ENCODE measurements at places on chromosomes 13 and 19.

- DNase-seq, result no peak
These were observed 4.6 kb downstream of the FBXO17 start for GRCh38 chr19:38970664-38971532.

- DNase-seq, result no peak
These were observed 4.1 kb downstream of the C1QTNF9 start for GRCh38 chr13:24313439-24313838.

GRCh38 chr19:15136234-15136954, 29.2 kb downstream of the SYDE1 start:
- no peak for DNase-seq

DNA sequence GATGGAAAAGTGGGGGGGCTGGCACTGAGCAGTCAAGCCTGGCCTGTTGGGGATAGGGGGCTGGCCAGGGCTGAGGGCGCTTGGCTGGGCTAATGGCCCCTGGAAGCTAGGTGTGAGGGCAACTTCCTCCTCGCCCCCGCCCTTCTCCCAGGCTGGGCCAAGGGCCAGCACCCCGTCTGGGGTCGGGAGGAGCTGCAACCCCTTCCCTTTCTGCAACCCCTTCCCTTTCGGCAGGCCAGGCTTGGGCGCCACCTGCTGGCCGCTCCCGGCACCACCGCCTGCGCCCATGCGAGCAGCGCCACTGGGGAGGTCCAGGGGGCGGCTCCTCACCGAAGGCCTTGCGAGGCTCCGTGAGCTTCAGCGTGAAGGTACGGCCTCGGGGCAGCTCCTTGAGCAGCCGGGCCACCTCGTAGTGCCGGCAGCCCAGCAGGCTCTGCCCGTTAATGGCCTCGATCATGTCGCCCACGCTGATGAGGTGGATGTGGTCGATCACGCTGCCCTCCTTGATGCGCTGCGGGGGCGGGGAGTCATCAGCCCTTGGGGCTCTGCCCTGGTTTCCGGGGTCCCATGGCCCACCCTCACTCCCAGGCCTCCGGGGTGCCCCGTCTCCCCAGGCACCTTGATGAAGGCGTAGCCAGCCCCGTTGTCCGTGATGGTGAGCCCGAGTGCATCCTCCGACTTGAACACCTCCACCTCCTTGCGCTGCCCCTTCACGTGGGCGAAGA, 5.0 kb upstream of the PTGER1 start:
- DNase-seq, result peak; percentile 78

DNA sequence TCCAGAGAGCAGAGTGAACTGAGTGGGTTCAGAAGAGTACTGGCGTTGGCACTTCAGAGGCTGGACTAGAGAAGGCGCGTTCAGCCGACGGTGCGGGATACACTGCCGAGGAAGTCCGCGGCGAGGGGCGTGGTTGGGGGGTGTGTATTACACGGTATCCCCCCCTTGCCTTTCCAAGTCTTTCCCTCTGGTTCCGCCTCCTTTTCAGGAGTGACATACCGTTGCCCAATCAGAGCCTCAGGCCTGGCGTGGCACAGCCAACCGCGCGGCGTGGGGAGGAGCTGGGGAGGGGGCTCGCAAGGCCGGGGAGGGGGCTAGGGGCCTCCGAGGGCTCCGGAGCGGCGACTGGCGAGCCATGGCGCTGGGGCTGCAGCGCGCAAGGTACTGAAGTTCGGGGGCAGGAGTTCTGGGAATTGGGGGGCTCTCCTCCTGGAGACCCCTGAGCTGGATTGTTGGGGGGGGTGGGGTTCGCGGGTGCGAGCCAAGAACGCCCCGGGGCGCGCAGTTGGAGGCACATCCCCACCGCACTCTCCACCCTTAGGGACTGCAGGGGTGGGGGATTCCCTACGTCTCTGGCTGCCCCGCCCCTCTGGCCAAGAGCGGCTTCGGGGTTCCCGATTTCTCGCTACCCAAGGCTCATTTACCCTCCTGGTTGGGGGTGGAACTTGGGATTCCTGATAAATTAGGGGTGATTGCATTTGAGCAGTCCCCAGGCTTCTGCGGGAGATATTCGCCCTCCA, at the start of gene HIF3A:
TSS of gene HIF3A (plus strand) at position 321 of the 740 bp plus-strand sequence. CDS start at position 356, 35 bp downstream.
- DNase-seq, result no peak

DNA sequence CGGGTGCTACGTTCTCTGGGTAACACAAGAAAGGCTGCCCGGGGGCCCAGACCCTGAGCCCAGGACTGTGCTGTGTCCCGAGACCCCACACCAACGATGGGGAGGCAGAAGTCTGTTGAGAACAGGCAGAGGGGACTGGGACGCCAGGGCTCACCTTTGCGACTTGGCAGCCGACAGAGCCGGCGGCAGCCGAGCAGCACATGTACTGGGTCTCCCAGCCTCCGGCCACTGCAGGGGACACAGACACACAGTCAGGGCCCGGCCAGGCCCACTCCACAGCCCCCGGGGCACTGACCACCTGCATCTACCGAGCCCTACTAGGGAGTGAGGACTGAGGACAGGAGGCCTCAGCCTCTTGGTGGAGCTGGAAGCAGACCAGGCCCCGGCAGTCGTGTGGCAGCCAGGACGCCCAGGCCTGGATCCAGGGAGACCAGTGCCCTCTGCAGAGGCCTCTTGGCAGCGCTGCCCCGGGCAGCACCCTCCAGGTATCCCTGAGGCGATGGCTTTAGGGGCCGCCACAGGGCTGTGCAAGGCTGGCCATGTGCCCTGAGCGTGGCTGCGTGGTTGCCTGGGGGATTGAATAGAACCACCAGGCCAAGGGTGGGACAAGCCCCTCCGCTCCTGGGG, 5.6 kb upstream of the ATP8B3 start:
- DNase-seq, result no peak

DNA sequence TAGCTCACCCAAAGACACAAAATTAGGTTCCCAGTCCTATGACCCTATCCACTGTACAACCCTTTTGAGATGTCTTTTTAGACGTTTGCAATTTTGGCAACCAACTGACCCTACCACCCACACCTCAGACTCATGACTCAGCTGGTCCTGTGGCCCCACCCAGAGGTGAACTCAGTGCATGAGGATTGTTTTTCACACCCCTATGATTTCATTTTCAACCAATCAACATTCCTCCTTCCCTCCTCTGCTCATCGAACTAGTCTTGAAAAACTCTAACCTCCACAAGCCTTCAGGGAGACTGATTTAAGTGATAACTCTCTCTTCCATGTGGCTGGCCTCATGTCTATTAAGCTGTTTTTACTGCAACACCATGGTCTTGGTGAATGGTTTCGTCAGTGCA, 350.7 kb downstream of the UQCRFS1 start:
- DNase-seq, result no peak

DNA sequence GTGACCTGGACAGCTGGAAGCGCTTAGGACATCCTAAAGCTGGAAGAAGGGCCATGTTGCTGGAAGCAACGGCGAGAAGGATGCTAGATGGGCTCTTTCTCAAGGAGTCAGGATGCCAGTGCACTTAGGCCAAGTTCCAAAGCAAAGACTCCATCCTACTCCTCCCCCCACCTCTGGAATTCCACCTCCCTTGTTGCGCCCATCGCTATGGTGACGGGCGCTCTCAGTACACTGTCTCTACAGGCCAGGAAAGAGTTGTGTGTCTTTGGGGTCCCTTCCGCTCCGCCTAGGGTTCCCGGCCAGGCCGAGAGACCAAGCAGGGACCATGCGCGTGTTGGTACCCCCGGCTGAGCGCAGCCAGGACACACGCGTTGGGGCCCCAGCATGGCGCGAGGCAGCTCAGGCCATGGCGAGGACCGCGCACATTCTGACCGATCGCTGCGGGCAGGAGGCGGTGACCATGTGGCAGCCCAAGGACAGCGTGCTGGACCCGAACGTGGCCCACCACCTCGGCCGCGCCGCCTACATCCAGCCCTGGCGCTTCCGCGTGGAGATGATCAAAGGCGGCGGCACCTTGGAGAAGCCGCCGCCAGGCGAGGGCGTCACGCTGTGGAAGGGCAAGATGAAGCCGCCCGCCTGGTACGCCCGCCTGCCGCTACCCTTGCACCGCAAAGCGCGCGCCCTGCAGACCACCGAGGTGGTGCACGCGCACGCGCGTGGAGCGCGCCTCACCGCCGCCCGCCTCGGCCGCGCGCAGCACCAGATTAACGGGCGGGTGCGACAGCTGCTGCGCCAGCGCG, 31.0 kb upstream of the SLC1A6 start:
- DNase-seq, result no peak

- DNase-seq, result no peak
These were observed 35.2 kb downstream of the MBNL2 start for GRCh38 chr13:97257228-97257755.

DNA sequence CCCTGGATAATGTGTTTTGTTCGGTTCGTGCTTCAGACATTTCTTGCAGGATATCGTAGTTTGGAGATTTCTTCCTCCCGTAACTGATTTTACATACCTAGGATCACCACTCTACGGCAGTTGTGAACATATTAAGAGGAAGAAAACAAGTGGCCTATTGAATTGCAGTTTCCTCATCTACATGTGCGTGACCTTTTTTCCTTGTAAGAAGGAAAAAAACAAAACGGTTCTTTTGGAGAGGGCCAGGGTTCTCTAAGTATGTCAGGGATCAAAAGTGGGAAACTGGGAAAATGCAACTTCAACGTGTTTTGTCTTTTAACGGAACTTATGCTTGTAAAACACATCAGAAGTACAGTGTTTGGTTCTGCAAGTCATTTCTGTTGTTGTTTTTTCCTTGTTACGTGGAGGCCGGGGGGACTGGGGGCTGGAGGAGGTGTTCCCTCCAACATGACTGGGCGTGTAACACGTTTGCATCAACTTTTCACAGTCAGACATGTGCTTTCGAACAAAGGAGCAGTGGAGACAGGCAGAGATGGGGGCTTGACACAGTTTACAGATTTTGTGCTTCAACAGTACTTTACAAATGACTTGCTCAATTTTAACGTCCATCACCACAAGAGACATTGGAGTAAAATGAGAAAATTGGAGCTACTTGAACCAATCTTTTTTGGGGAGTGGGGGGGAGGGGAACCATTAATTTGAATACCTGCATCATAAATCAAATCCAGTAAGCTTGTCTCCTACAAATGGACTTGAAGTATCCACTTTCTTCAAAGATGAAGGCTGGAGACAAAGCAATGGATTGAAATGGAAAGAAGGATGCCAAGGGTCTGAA, 3.8 kb downstream of the ZC3H4 start:
- DNase-seq, result peak; percentile 68

DNA sequence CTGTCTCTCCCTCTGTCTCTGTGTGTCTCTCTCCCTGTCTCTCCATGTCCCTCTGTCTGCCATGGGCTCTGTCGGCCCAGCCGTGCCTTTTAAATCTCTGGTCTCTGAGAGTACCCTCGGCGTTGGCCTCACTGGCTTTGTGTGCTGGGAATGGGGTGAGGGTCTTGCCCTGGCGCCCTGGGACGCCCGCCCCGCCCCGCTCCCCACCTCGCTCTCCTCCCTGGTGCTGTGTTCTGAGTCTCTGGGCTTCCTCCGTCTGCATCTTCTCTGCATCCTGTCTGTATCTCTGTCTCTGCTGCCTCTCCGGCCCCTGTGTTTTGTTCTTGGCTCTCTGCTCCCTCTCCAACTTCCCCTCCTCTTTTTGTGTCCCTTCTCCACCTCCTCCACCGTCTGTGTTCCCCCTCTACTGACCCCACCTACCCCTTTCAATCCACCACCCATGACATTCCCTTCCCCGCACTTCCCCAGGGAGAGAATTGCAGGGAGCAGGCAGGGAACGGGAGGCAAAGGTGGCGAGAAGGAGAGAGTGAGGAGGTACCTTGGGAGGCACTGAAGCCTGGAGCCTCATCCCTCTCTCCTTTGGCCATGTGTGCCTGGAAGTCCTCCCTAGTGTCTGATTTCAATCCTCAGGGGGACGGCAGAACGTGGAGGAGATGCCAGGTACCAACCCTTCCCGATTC, 4.0 kb upstream of the MEIS3 start:
- DNase-seq, result no peak

- no peak for DNase-seq
These were observed 262.1 kb downstream of the DCT start for GRCh38 chr13:94217370-94217769.

DNA sequence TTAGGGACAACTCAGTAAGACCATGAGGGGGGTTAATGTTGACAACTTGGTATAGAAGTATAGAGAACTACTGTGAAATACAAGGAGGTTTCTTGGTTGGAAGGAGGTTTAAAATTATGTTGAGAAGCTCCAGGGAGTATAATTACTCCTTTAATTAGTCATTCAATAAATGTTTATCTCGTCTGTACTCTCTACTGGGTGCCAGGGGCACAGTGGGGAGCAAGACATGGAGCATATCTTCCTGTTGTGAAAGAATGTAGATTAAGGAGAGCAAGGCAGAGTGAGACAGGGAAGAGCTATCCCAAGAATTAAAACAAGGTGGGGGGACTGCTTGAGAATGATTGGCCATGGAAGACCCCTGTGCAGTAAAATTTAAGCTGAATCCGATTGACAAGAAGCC, 33.7 kb upstream of the TDRD3 start:
- DNase-seq, result no peak

GRCh38 chr19:6828306-6828697, 55.8 kb downstream of the VAV1 start:
- DNase-seq, result no peak

DNA sequence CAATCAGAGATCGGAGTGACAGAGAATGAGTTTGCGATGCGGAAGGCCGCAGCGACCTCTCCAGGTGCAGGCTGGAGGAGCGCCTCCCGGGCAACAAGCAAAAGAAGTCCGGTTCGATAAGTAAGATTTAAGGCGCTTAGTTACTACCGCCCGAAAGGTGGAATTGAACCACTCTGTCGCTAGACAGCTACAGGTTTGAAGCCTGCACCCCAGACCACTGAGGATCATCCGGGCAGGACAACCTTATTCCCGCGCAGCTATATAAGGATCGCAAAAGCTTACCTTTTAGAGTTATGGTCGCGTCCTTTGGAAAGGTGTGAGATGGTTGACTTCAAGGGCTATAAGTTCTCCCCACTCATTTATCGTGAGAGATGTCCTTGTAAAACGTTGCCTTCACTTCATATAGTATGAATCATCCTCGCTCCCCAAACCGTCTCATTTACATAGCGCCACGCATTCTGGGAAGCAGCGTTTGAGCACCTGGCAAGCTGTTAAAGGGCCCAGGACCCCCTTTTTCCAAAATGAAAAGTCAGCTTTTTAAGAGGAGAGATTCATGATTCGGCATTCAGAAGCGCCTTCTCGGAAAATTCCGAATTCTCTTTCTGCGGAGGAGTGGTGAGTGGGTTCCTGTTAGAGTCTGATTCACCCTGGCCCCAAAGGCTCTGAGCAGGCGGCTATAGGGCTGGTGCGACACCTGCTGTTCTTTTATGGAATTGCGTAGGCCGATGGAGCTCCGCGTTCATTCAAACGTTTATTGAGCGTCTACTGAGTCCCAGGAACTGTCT, 10.8 kb downstream of the FOSB start:
- DNase-seq, result peak; percentile 93

- DNase-seq, result no peak
These were observed 393.2 kb downstream of the DLEU7 start for GRCh38 chr13:50450279-50450678.

- no peak for DNase-seq
These were observed 36.1 kb upstream of the KLF2 start for GRCh38 chr19:16288544-16288943.
